AG08396 (cell line): ENCODE measurements at places on chromosomes 5 and 9.

- DNase-seq = no peak
These were observed 46.7 kb upstream of the UBQLN1 start for GRCh38 chr9:83754383-83754977.

DNA sequence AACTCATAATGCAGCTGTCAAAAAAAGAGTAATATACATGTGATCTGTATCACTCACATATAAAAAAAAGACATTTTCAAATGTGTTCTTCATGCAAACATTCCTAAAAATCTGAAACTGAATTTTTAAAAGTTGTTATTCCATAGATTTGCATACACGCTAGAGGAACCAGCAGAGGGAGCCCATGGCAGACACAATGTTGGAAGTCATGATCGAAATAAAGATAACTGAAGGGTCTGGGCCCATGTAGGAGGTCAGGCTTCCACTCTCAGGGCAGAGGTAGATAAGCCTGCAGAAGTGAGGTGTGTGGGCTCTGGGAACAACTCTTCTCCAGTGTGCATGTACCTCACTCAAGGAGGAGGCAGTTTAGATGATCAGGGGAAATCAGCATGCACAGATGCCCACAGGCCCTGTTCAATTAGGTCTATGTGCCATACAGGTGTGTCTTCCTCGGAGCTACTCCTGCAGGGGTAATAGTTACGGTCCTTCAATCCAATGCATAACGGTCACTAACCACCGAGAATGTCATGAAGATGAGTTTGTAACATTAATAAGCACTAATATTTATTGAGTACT, 208.6 kb downstream of the EPB41L4A start:
- no peak for DNase-seq

DNA sequence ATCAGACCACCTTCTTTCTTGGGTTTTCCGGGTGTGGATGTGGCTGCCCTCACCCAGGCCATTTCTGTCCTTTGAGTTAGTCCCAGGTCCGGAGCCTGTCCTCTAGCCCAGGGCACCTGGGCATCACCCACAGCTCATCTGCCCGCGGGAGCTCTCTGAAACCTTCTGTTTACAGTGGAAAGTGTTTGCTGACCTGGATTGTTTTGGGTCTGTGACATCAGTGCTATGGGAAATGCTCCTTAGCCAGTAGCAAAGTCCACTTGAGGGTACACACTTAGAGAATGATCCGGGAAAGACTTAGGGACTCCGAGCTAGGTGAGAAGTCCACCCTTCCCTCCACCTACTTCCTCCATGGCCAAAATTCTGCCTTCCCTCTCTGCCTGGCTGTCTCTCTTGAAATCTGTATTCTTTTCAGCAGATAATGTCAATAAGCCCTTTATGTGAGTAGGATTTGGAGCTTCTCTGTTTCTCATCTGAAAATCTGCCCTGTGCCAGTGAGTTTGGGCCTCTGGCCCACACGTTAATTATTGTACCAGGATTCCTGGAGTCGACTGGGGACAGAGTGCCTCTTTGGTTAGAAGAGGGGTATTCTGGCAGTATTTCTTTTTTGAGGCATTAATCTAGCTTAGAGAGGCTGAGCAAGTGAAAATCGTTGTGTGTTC, 19.9 kb downstream of the ABLIM3 start:
- DNase-seq = no peak

- DNase-seq = no peak
These were observed 452.7 kb upstream of the KLF4 start for GRCh38 chr9:107942291-107942690.

GRCh38 chr9:137406085-137406760, 16.7 kb downstream of the EXD3 start:
- DNase-seq = no peak

GRCh38 chr5:1103093-1103492, 8.8 kb downstream of the SLC12A7 start:
- peak; percentile 60 for DNase-seq

DNA sequence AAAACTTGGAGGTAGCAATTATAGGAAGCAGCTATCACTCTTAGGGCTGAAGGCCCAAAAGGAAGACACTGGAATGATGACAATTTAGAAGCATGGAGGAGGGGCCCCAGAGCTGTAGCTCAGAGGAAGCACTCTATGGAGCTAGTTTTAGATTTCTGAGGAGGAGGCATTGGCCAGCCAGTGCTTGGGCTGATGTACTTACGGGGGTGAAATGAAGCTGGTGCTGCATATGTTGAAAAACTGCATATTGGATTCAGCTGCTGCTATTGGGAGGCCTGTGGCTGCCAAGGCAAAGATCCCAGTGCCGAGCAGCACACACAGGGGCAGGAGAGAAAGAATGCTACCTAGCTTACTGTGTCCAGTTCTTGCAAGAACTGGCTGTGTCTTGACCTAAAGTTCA, 53.9 kb upstream of the HMHB1 start:
- no peak for DNase-seq

GRCh38 chr5:36305571-36306326, 4.0 kb upstream of the RANBP3L start:
- peak; percentile 41 for DNase-seq

DNA sequence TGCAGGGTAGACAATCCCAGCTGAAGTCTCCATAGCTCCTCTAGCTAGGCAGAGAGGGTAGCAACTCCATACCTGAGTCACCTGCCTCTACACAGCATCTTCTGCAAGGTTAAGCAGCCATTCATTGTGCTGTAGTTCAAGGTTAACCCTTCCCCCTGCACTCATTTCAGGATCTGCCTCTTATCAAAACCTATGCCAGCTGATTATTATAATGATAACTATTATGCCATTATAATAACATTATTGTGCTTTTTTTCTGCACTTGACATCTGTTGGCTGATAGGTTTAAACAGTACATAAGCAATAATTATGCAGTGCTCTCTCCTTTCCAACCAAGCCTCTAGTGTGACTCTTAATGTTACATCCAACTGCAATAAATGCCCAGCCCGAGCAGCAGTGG, 17.3 kb downstream of the SIL1 start:
- no peak for DNase-seq

DNA sequence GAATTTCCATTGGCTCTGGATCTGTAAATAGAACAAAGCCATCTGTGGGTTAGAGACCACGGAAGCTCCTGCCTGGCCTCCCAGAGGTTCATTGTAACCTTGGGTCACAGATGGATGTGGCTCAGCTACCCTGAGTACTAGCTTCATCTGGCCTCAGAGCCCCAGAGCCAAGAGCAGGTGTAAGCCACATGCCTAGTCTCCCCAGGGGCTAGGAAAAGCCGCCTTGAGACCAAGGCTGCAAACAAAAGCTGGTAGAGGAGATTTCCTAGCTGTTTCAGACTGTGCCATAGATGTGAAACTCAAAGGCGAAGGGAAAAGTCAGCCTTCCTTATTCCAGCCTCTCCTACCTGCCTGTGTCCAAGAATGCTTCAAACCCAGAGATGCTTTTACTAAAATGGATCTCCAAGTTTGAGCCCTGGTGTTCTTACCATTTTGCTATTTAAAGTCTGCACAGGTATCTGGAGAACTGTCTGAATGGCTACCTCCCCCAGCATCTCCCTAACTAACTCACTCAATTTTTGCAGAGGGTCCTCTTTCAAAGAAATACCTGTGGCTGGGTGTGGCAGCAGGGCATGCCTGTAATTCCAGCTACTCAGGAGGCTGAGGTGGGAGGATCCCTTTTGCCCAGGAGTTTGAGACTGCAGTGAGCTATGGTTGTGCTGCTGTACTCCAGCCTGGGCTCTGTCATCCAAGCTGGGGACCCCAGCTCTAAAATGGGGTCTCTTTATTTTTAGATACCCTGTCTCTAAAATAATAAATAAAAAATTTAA, 42.3 kb upstream of the MAP1B start:
- DNase-seq = no peak

GRCh38 chr5:113909782-113910181, 396.3 kb downstream of the YTHDC2 start:
- DNase-seq = no peak

GRCh38 chr5:23223846-23224245, 283.6 kb upstream of the PRDM9 start:
- DNase-seq = no peak

GRCh38 chr9:105330201-105330600, 85.8 kb downstream of the SLC44A1 start:
- DNase-seq = no peak

GRCh38 chr5:37929791-37930190, 90.0 kb upstream of the GDNF start:
- DNase-seq = no peak

- no peak for DNase-seq
These were observed 129.7 kb downstream of the RAPGEF6 start for GRCh38 chr5:131505237-131505908.

GRCh38 chr9:87890837-87891236, 8.2 kb downstream of the SPATA31E1 start:
- no peak for DNase-seq

DNA sequence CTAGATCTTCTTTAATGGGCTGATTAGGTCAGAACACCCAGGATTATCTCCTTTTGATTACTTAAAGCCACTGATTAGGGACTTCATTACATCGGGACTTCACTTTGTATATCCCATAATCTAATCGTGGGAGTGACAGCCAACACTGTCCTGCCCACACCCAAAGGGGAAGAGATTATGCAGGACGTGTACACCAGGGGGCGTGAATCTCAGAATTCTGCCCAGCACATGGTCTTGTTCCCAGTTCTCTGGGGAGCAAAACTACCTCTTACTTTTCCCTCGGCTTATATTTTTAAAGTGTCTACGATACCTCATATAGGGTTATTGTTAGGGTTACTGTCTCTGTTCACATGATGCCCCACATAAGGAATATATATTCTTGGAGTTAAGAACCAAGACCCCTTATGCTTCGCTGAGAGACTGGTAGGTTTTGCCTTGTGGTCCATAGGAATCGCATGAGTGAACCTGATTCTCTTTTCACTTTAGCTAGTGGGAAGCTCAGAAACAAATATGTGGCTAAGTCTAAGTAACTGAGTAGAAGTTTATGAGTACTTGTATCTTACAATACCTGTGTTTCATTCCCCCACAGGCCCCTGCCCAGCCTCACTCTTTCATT, 192.7 kb downstream of the GNA14 start:
- DNase-seq = peak; percentile 21

DNA sequence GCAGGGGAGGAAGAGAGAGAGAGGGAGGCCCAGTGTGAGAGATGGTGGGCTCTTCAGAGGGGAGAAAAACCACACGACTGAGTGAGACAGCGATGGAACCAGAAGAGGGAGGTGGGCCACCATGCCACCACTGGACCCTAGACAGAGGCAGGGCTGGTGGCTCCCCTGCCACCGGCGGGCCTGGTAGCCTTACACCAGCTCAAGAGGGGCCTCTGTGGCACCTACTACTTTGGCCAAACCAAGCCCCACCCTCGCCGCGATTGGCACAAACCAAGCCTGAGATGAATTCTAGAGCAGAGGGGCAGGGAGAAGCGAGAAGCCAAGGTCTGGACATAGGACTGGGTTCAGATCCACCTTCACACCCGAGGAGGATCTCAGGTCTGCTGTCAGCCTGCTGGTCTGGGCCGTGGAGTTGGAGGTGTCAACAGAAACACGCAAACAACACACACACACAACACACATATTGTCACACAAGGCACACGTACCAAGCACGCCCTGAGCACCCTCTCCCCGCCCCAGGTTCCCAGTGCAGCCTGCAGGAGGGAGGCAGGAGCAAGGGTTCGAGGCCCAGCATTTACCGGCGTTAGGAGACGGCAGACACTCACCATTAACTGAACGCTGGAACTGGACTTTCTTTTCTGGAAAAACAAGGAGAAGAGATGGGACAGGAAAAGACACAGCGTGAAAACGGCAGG, 49.4 kb downstream of the SLC6A7 start:
- no peak for DNase-seq

DNA sequence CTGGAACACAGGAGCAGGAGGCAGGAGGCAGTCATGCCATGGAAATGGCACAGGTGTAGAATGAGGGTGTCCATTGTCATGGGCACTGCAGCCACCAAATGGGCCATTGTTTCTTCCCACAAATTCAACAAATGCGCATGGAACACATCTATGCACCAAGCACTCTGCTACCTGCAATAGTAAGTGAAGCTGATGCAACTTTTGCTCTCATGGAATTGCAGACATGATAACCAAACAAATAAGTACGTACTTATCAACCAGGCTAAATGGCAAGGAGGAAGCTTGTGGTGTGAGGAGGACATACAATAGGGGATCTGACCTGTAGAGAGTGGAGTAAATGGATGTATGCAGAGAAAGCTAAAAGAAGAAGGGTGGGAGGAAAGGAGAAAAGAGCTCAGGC, 116.8 kb downstream of the TRIM36 start:
- no peak for DNase-seq
